Mucosa of descending colon (tissue), 3 donors: ENCODE measurements at places on chromosomes 1 and 21.
A peak's percentile ranks its signal among the peaks of the same experiment; 100 is the strongest.

DNA sequence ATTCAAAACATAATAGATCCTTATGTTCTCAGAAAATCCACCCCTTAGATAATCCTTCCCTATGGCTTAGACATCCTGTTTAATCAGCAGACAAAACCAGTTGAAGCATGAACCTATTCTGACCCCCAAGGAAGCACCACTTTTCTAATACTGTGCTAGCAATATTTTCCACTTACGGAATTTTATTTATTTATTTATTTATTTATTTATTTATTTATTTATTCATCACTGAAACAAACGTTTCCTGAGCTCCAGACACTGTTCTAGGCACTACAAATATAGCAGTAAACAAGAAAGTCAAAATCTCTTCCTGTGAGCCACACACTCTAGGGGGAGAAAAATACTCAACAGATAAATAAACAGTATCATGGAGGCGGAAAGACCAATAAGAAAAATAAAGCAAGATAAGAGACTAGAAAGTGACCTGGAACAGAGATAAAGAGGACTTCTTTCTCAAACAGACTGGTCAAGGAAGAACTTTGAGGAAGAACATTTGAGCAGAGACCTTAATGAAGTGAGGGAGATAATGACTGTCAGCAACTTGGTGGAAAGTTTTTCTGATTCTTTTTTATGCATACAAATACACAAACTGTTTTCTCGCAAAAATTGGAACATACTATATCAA, 145.5 kb upstream of the POGK start:
- no peak for DNase-seq

- no peak for DNase-seq
These were observed 33.5 kb upstream of the ITPKB start for GRCh38 chr1:226772446-226773139.

GRCh38 chr1:243514927-243515326, 259.1 kb downstream of the SDCCAG8 start:
- no peak for DNase-seq

DNA sequence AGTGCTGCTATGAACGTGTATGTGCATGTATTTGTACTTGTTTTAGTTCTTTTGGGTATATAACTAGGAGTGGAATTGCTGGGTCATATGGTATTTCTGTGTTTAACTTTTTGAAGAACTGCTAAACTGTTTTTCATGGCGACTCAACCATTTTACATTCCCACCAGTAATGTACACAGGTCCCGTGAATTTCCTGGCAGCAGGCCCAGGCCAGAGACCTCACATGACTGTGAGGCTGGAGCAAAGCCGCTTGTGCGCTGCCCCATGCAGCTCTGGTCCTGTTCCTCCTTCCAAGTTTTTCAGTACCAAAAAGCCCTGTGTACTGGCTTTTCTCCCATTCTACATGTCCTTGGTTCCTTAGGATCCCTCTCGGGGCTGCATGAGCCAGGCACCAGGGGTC, 29.6 kb downstream of the ACOT11 start:
- DNase-seq: peak; percentile 79

DNA sequence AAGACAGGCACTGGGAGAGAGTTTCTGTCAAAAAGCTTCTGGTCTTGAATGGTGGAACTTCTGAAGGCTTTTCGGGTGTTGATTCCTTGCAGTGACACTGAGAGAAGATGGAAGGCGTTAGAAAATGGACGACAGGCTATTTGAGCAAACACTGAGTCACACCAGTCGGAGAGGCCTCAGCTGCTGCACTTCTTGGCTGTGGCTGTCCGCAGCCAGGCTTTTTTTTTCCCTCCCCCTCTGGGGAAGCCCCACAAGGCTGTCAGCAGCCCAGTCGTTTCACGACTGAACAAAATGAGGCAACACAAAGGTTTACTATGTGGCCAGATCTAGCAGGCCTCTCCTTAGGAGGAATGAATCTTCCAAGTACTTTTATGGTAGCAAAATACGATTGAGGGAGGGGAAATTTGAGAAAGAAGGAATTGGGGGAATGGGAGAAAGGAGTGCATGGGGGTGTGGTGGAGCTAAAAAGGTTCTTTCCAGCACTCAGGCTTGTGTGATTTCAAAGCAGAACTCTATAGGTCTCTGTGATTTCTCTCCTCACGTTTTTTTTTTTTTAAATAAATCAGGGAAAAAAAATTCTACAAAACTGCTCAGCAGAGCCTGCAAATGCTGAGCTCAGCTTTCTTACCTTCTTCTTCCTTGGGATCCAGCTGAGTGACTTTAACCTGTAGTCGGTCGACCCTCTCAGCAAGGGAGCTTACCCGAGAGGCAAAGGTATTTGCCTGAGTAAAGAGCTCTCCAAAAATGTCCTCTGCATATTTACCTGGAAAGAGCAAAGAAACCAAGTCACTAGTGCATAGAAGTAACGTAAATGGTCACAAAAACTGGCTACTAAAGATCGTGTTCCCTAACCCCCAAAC, 26.1 kb downstream of the GPR3 start:
- DNase-seq: no peak

- DNase-seq: no peak
These were observed 1.9 kb upstream of the CA6 start for GRCh38 chr1:8943498-8944405.

DNA sequence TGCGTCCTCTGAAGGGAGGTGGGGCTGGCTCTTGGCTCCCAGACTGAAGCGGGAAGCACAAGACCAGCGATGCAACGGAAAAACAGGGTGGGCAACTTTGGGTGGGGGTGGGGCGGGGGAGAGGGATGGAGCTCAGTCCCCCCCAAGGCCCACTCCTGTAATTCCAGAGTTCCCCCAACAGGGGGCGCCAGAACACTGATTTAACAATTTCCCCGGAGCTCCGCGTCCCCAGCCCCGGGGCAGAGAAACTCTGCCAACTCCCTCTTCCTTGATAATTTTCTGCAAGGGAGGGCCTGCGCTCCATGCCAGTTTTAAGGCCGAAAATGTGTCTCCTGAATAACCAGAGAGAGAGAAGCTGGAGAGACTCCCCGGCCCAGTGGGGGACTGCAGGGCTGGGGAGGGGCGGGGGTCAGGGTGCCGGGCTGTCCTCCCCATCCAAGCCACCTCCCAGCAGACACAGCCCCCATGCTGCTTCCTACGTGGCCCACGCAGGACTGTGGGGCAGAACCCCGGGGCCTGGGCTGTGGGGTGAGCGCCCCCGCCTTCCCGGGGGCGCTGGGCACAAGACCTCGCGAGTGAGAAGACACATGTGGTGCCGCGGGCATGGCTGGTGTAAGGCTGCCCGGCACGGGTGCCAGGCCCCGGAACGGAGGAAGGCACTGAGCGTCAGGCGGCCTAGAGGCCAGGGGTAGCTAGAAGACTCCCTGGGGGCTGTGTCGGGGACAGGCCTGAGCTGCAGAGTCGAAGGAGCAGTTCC, 51.4 kb downstream of the KIF21B start:
- DNase-seq: no peak

DNA sequence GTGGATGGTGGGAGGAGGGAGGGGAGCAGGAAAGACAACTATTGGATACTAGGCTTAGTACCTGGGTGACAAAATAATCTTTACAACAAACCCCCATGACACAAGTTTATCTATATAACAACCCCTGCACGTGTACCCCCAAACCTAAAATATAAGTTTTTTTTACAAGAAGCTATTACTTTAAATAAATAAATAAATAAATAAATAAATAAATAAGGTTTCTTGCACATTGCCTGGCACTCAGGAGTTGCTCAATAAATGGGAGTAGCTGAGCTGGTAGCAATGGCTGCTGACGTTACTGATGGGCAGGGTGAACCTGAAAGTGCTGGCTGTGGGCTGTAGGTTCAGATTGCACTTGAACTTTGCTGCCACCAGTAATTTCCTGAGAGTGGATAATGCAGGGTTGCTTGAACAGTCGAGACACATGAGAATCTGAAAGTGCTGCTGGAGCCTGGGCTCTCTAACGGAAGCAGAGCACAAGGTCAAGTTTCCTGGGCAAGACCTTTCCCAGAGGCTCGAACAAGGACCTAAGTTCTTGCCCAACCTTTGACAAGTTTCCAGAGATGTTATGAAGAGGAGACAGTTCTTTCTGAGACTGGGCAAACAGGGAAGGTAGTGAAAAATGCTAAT, 14.8 kb upstream of the KCNE2 start:
- no peak for DNase-seq

- no peak for DNase-seq
These were observed 56.6 kb downstream of the NKAIN1 start for GRCh38 chr1:31183126-31183525.

GRCh38 chr1:71950579-71950978, 331.8 kb downstream of the NEGR1 start:
- DNase-seq: no peak

DNA sequence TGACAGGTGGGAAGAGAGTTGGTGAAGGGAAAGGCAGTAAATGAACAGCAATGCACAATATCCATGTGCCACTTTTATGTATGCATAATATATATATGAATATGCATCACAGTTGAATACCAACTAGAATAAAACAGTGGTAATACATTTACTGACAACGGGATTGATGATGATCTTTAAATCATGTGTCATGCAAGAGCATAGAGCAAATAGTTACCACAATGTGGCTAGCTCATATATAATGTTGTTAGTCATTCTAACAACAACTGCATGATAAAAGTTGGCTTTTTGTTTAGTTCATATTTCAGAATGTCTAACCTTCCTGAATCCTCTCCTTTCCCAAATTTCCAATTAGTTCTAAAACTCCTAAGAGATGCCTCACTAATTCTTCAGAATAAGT, 46.4 kb downstream of the GORAB start:
- DNase-seq: no peak

- DNase-seq: peak; percentile 87
These were observed 11.4 kb downstream of the BTBD19 start for GRCh38 chr1:44819608-44820327.

- no peak for DNase-seq
These were observed 160.5 kb downstream of the FOXD2 start for GRCh38 chr1:47598357-47598756.

- DNase-seq: no peak
These were observed 55.4 kb downstream of the LPGAT1 start for GRCh38 chr1:211775170-211775569.

DNA sequence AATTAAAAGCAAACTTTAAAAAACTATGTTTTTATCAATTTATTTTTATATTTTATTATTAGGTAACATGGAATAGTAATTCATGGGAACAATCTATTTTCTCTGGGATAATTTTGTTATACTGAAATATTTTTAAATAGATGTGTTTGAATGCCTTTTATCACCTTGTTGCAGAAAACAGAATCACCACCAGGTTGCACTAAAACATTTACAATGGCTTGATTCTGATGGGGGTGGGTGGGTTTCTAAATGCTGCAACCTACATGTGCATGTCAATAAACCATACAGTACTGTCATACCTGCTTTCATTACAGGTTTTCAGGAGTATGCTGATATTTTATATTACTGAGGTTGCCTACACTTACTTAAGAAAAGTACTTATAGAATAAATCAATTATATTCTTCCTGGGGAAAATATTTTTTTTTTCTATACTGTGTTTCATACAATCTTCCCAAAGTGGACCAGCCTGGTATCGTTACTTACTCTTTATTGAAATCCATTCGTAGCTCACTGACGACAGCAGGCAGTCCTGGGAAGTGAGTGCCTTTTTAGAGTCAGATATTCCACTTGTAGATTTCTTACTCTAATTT, 132.8 kb downstream of the PTPRC start:
- no peak for DNase-seq

DNA sequence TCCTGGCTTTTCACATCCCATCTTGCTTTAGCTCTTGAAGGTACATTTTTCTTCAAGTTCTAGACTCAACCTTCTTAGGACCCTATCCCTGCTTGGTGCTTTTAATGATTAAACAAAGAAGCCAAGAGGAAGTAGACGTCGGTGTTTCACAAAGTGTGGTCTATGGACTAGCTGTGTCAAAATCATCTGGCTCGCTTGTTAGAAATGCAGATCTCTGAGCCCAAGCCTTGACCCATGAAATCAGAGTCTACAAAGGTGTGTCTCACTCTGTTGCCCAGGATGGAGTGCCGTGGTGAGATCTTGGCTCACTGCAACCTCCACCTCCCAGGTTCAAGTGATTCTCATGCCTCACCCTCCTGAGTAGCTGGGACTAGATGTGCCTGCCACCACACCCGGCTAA, 295.5 kb upstream of the KAZN start:
- DNase-seq: no peak

- no peak for DNase-seq
These were observed 357.5 kb upstream of the RUNX1 start for GRCh38 chr21:35406635-35407034.

- no peak for DNase-seq
These were observed 5.8 kb downstream of the KIAA1614 start for GRCh38 chr1:180918519-180918918.

- no peak for DNase-seq
These were observed 36.4 kb downstream of the SMG7 start for GRCh38 chr1:183508694-183509093.

- no peak for DNase-seq
These were observed 43.4 kb downstream of the KIAA1614 start for GRCh38 chr1:180956028-180956640.

DNA sequence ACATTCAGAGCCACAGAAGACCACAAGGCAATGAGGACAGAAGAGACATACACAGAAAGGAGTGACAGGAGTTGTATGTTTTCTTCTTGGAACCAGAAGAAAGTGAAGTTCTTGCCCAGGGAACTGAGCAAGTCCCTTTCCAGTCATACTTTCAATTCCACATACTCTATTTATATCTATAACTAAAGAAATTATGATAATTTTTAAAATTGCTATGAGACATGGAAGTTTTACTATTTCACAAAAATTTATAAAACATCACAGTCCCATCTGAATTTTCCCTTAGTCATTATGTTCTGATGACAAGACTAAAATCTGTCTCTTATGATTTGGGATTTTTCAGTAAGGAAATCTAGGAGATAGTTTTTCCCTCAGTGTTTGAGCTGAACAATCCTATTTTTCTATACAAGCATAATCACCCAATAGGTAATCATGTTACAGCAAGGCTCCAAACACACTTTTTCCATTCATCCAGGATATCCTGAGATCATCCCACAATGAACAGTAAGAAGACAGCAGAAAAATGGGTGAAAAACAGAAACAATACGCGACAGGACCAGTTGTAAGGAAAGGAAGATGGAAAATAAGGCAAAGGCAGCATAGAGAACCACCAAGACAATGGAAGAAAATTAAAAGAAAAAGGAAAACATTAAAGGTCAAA, 154.6 kb downstream of the VAV3 start:
- no peak for DNase-seq

DNA sequence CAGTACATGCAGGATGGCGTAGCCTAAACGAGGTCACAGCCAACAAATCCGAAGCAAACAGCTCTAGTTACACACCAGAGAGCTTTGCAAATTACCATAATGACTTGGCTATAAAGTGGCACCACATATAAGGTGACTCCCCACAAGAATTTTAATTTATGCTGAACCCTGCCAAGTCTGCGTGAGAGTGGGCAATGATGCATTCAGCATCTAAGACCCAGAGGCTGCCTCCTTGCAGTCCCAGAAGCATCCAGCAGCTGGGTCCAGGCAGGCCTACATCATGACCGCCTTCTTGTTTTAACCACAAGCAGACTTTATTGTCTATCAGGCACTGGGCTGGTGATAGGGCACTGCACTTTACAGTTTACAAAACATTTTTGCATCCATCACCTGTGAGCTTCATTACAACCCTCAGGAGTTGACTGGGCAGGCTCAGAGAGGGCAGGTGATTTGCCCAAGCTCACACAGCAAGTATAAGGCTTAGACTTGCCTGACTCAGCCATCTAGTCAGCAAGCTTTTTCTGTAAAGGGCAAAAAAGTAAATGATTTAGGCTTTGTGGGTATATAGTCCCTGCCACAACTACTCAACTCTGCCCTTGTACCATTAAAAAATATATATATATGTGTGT, 134.6 kb downstream of the GLIS1 start:
- DNase-seq: no peak
